A549 treated with Hydrocortisone at 1 μM for 4 hours (cell line): ENCODE measurements at places on chromosomes 7 and 10. TPM values are rescaled to one million over a fixed set of nuclear protein-coding genes. Genes with fewer than 3 reads are reported as not detected.

PSD gene
- total RNA-seq: 0.25 to 0.78 TPM (median 0.43 TPM) in 5 replicates

COMMD3 gene
- total RNA-seq: 37.1 to 50.5 TPM (median 48.5 TPM) in 5 replicates

INA gene
- total RNA-seq: 19.1 to 24.4 TPM (median 19.5 TPM) in 5 replicates

BMPER gene
- 4.2 to 8.5 TPM (median 4.4 TPM) in 5 replicates for total RNA-seq

AVPI1 gene
- total RNA-seq: 82.5 to 134 TPM (median 124 TPM) in 5 replicates

MRLN gene
- not detected in 5 replicates for total RNA-seq

UNCX gene
- 0.05 to 0.08 TPM (median 0.07 TPM) in 3 of 5 replicates, not detected in the others for total RNA-seq

UPK3B gene
- 11.5 to 19.6 TPM (median 17.6 TPM) in 5 replicates for total RNA-seq

GPR26 gene
- total RNA-seq: not detected in 5 replicates

NKX2-3 gene
- 0.05 TPM in 1 of 5 replicates, not detected in the others for total RNA-seq

USP6NL gene
- 9.7 to 13.6 TPM (median 11.9 TPM) in 5 replicates for total RNA-seq

NPC1L1 gene
- total RNA-seq: 0.05 to 0.11 TPM (median 0.08 TPM) in 5 replicates

PRLHR gene
- total RNA-seq: not detected in 5 replicates

HTR7 gene
- total RNA-seq: 0.12 to 0.24 TPM (median 0.17 TPM) in 5 replicates

ANKRD16 gene
- total RNA-seq: 8.3 to 11.4 TPM (median 10.6 TPM) in 5 replicates

SLC39A12 gene
- total RNA-seq: not detected in 5 replicates

SUN3 gene
- 0.09 to 0.32 TPM in 2 of 5 replicates, not detected in the others for total RNA-seq

TMEM140 gene
- 0.70 to 1.5 TPM (median 1.0 TPM) in 5 replicates for total RNA-seq

EMX2 gene
- not detected in 5 replicates for total RNA-seq
